AG08395 (cell line): ENCODE measurements at places on chromosomes 11 and 22.

GRCh38 chr22:37289156-37289735 lies 6.9 kb downstream of the CYTH4 start:
- DNase-seq: no peak

GRCh38 chr22:33883561-33883960 lies 36.7 kb downstream of the LARGE1 start:
- no peak for DNase-seq

GRCh38 chr11:132312701-132313111 lies 942.3 kb downstream of the NTM start:
- DNase-seq: peak; percentile 51

- DNase-seq: peak; percentile 86
These were observed 16.7 kb downstream of the PHLDA2 start for GRCh38 chr11:2912498-2912897.

DNA sequence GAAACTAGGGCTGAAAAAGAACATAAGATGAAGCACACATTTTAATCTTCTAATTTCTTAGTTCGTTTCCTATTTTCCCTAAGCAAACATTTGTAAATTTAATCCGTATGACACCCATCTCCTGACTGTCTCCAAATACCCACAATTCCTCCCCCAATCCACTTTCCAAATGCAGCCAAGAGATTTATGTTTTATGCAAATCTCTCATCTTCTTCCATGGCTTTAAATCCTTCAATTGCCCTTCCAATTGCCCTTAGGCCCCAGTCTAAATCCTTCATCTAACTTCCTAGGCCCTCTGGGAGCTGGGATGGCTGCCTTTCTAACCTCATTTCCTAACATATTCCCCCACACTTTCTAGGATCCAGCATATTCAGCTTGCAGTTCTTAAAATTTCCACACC lies 18.0 kb upstream of the POU2AF1 start:
- no peak for DNase-seq

DNA sequence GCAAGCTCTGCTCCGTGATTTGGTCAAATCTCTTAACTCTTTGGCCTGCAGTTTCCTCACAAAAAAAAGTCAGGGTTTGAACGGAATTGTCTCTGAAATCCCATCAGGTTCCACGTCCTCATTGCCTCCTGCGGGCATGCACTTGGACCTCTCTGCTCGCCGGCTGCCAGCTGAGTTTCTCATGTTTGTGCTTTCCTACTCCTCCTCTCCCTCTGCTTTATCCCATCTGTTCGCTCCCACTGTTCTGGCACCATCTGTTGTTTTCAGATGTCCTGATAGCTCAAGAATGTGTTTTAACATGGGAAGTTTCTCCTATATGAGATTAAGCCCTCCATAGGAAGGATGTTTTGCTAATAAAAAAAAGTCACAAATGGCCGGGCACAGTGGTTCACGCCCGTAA lies 49.4 kb upstream of the ARHGAP42 start:
- DNase-seq: no peak

DNA sequence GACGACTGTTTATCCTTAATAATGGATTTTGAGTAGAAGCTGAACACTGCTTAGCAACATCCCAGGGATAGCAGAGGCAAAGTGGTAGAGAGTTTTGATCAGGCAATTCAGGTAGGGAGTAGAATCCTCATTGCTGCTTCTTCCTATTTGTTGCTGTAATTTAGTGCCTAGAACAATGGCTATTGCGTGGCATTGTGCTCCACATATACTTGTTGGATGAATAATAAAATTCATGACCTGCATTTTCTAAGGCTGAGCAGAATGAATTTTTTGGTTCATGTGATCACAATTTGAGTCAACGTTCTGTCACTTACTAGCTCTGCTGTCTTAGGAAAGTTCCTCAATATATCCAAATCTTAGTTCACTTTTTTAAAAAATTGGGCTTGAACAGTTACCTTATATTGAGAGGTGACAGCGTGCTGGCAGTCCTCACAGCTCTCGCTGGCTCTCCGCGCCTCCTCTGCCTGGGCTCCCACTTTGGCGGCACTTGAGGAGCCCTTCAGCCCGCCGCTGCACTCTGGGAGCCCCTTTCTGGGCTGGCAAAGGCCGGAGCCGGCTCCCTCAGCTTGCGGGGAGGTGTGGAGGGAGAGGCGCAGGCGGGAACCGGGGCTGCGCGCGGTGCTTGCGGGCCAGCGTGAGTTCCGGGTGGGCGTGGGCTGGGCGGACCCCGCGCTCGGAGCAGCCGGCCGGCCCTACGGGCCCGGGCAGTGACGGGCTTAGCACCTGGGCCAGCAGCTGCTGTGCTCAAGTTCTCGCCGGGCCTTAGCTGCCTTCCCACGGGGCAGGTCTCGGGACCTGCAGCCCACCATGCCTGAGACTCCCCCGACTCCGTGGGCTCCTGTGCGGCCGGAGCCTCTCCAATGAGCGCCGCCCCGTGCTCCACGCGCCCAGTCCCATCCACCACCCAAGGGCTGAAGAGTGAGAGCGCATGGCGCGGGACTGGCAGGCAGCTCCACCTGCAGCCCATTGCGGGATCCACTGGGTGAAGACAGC lies 350.6 kb downstream of the ETS1 start:
- DNase-seq: no peak

GRCh38 chr11:2213384-2213842 lies 41.8 kb upstream of the TH start:
- DNase-seq: no peak

DNA sequence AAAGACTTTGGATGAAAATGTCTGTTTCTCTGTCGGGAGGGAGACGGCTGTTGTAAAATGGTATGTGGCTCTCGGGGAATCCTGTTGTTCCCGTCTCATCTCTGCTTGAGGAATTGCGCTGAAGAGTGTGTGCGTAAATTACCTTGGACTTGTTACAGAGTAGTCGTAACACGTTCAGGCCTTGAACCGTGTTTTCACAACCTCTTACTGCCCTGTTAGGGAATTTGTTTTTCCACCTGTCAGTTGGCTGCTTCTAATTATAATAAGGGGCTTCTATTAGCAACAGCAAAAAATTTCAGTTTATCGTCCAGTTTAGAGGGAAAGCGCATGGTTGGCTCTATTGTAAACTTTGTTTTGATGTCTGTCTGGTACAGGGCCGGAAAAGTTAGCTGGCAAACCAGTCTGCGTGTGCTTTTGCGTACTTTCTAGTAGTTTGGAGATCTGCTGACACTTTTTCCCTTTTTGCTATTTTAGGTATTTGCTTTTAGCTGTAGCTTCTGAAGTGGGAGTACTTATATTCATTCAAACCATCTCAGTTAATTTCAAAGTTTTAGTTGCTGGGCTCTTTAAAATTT lies 1.5 kb downstream of the HIPK3 start:
- no peak for DNase-seq

DNA sequence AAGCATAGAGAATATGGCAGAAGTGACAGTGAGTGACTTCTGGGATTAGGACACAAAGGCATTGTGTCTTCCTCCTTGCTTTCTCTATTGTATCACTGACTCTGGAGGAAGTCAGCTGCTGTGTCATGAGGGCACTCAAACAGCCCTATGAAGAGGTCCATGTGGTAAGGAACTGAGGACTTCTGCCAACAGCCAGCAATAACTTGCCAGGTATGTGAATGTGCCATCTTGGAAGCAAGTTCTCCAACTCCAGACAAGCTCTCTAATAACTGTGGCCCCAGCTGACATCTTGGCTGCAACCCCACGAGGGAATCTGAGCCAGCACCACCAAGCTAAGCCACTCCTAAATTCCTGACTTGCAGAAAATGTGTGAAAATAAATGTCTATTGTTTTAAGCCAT lies 83.6 kb upstream of the ZBED5 start:
- DNase-seq: no peak

DNA sequence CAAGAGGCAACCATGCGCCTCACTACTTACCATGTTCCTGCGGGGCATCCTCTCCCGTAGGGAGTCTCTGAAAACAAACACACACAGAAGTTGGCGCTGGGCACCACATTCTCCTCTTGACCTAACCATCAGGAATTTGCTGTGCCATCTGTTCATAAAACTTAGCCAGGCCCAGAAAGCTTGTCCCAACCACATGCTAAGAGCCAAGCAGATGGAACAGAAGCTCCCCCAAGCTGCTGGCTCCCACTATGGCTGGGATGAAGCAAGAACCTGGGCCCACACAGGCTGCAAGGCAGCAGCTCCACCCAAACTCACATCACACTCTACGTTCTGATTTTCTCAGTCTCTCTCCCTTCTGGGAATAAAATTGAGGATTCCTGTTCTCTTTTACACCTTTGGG lies 17.4 kb downstream of the HPS4 start:
- DNase-seq: peak; percentile 51

DNA sequence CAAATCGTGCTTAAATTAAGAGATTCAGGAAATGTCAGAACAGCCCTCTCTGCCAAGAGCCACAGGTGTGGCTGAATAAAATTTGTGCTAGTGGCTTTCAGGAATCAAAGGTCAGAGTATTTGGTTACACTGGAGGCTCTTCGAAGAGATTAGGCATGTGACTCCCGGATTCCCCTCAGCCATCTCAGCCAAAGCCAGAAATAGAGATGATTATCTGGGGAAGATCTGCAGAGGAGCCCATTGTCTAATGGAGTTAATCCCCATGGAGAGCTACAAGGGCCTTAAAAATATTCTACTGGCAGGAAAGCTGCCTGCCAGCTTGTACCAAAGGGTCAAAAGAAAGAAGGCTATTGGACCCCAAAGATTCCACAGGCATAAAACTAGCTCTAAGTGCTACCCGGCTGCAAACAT lies 1259.5 kb downstream of the TBC1D22A start:
- no peak for DNase-seq

- DNase-seq: no peak
These were observed 120.9 kb downstream of the GALNT18 start for GRCh38 chr11:11500744-11501487.

- DNase-seq: no peak
These were observed 25.5 kb downstream of the SERPIND1 start for GRCh38 chr22:20799449-20799848.

- DNase-seq: no peak
These were observed 54.8 kb downstream of the CLPB start for GRCh38 chr11:72379384-72380131.

GRCh38 chr22:22999523-22999922 lies 70.8 kb upstream of the GNAZ start:
- no peak for DNase-seq

- no peak for DNase-seq
These were observed 82.6 kb downstream of the MICAL3 start for GRCh38 chr22:17941471-17942406.

DNA sequence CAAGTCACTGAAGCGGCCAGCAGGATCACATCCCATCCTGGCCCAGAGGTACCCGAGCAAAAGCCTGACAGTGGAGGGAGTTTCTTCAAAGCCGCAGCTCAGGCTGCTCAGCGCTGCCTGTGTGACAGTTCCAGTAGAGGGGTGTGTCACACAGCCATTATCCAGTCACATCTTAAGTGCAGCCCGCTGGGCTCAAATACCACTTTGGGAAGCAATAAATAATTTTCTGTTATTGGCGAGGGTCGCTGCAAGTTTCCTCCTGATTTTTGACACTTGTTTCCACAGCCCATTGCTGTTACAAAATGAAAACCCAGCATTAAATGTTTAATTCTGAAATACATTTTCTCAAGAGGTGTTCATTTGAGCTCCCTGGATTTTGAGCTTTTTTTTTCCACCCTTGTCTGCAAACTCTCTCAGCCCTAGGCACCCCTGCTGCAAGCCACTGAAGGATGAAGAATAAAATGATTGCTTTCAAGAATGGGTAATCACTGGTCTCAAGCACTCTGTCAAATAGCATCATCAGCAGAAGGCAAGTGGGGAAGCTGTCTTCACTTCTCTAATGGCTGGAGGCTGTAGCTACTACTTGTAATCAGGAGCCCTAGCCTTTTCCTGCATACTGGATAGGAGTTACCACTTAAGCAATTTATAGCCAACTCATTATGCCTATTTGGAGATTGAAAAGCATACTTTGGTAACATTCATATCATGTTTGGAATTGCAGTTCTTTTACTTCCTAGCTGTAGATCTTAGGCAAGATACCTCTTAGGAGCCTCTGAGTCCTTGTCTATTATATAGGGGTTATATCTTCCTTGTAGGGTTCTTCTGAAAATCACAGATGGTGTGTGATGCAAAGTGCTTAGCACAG lies 373.7 kb downstream of the METTL15 start:
- no peak for DNase-seq

DNA sequence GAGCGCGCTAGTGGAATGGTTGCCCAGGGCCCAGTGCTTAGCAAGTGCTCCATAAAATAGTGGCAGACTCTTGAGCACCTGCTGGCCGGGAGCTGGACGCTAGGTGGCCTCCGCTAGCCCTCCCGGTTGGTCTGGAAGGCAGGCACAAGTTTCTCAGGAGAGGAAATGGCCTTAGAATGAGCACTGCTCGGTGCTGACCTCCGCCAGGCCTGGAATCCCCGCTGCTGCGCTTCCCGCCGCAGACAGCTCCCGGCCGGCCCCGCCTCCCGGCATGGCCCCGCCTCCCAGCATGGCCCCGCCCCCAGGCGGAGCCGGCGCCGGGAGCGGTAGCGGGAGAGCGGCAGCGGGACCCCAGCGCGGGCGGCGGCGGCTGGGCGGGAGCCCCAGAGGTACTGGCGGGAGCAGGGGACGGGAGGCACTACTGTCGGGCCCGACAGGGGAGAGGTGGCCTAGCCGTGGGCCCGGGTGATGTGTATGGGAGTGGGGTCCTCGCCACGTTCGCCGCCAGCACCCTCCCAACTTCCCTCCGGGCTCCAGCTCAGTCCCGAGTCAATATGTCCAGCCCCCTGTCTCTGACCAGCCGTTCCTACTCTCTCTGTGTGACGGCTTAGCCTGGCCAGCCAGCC lies at the start of gene SIPA1:
SIPA1 (plus strand) TSS at position 308 of the 626 bp plus-strand sequence. CDS start 2,821 bp downstream, outside the sequence.
- DNase-seq: peak; percentile 93

GRCh38 chr11:134460062-134460561 lies 48.1 kb upstream of the B3GAT1 start:
- no peak for DNase-seq

- no peak for DNase-seq
These were observed 45.0 kb upstream of the BIRC3 start for GRCh38 chr11:102272047-102272824.

DNA sequence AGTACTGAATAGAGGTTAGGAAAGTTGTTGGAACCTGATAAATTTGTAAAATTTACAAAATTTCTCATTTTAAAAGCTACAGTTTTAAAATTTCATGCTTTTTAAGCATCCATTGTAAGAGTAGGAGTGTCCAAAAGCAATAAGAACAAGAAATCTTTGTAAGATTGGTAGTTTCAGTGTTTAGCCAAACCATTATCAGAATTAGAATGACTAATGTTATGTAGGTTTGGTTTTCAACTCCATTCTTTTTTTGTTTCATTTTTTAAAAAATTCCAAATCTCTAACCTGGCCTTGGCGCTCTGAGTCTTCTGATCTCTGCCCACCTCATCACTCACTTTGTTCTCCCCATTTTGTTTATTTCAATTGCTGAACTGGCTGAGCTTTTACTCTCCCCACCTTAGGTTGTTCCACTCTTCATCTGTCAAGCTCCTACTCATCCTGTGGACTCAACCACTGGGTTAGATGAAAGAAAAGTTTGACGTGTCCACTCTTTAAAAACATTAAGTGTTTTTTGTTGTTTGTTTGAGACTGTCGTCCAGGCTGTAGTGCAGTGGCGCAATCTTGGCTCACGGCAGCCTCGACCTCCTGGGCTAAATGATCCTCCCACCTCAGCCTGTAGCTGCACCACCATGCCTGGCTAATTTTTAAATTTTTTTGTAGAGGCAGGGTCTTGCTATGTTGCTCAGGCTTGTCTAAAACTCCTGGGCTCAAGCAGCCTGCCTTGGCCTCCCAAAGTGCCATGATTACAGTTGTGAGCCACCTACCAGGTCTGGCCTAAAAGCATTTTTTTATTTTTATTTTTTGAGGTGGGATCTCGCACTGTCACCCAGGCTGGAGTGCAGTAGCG lies 14.0 kb downstream of the EP300 start:
- DNase-seq: peak; percentile 28
